ENCODE measurements at places on chromosomes 6 and 20.

GRCh38 chr6:169162752-169163407 lies 90.8 kb downstream of the THBS2 start:
- H3K4me3 ChIP-seq: no peak overlapping the region
- H3K36me3 ChIP-seq: no peaks in the 10 kb centered on the region
- no peaks in the 10 kb centered on the region for H3K27me3 ChIP-seq
- DNase-seq: no peak
- H3K27ac ChIP-seq: no peak overlapping the region

GRCh38 chr6:157995458-157995857 lies 13.8 kb downstream of the SYNJ2 start:
- H3K4me1 ChIP-seq: peaks cover 31% of the 10 kb centered on the region
- H3K27ac ChIP-seq: no peak overlapping the region
- DNase-seq: no peak
- H3K27me3 ChIP-seq: no peaks in the 10 kb centered on the region

GRCh38 chr20:31606804-31607639 lies 1.9 kb downstream of the ID1 start:
- DNase-seq: no peak
- H3K4me3 ChIP-seq: no peak overlapping the region
- no peaks in the 10 kb centered on the region for H3K36me3 ChIP-seq
- peaks cover 15% of the 10 kb centered on the region for H3K4me1 ChIP-seq
- peaks cover 65% of the 10 kb centered on the region for H3K27me3 ChIP-seq

- H3K27me3 ChIP-seq: no peaks in the 10 kb centered on the region
- DNase-seq: peak; percentile 24
- H3K36me3 ChIP-seq: peaks cover 11% of the 10 kb centered on the region
- H3K4me1 ChIP-seq: peaks cover 47% of the 10 kb centered on the region
- peak overlapping the region; percentile 84 for H3K4me3 ChIP-seq
These were observed 110.5 kb downstream of the IRF4 start for GRCh38 chr6:501891-502601.

GRCh38 chr6:3442431-3443220 lies 14.2 kb downstream of the SLC22A23 start:
- DNase-seq: no peak
- H3K4me1 ChIP-seq: no peaks in the 10 kb centered on the region
- H3K27ac ChIP-seq: no peak overlapping the region
- H3K4me3 ChIP-seq: no peak overlapping the region
- peaks cover 25% of the 10 kb centered on the region for H3K27me3 ChIP-seq

GRCh38 chr20:37697314-37697713 lies 3.5 kb downstream of the CTNNBL1 start:
- DNase-seq: peak; percentile 58
- peaks cover 23% of the 10 kb centered on the region for H3K36me3 ChIP-seq
- H3K4me3 ChIP-seq: peak overlapping the region; percentile 2
- H3K4me1 ChIP-seq: peaks cover 16% of the 10 kb centered on the region

- H3K4me3 ChIP-seq: no peak overlapping the region
- H3K36me3 ChIP-seq: peaks cover 16% of the 10 kb centered on the region
- no peaks in the 10 kb centered on the region for H3K27me3 ChIP-seq
- DNase-seq: no peak
These were observed 94.4 kb downstream of the SAMD3 start for GRCh38 chr6:130128326-130128725.

- no peak overlapping the region for H3K4me3 ChIP-seq
- H3K4me1 ChIP-seq: peaks cover 2% of the 10 kb centered on the region
- no peak overlapping the region for H3K27ac ChIP-seq
- DNase-seq: no peak
- H3K27me3 ChIP-seq: peaks cover 29% of the 10 kb centered on the region
These were observed 4.4 kb upstream of the PHACTR3 start for GRCh38 chr20:59599941-59600340.

DNA sequence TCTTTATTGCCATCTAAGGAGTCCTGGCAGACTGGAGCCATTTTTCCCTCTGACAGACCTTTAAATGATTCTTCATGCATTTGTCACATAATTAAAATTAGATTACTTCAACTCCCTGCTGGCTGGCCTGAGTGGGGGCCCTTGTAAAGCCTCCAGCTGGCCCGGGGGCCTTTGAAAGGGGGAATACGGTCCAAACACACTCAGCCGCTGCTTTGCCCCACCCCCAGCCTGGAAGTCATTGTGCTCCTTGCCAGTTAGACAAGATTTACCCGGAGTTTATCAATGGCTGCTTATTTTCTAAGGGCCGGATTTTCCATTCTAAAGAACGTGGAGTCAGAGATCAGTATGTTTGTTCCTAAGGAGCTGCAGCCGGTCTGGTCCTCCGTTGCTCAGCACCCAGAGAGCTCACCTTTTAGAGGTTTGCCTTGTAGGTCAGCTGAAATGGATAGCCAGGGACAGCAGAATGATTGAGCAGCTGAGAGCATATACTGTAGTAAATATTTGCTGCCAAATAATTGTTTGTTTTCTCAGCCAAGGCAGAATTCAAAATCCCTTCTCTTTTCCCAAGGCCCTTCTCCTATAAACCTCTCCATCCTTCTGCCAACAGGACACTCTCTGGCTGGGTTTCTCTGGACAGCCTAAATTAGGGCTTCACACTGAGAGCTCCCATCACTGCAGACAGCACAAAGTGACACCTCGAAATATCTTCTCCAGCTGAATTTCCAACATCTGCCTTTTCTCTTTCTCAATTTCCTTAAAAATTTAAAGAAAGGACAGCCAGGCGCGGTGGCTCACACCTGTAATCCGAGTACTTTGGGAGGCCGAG lies 68.4 kb upstream of the RBM24 start:
- no peak overlapping the region for H3K4me3 ChIP-seq
- H3K4me1 ChIP-seq: no peaks in the 10 kb centered on the region
- H3K27me3 ChIP-seq: no peaks in the 10 kb centered on the region
- H3K36me3 ChIP-seq: no peaks in the 10 kb centered on the region
- no peak overlapping the region for H3K27ac ChIP-seq

DNA sequence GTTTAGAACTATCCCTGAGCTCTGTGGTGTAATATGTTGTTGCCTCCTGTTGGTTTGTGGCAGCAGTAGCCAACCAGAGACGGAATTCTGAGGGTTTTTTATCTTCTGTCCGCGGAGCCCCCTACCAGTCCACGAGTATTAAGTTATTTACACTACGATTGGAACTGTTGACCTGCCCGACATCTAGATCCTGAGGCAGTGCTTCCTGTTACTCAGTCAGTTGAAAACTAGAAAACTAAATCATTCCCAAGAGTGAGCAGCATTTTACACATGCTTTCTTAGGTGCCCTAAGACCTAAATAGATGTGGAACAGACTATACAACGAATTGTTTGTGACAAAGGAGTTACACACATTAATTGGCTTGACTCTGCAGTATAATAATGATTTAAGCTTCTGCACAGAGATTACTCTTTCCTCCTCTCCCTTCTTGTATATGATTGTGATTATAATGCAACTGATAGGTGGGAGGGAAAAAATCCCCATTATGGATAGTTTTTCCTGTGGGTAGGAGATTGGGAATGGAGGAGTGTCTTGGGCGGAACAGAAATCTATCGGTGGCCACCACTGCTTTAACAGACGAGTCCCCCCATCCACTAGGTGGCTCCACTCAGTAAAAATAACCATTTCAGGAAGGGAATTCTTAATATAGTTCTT lies 1.7 kb downstream of the LOC128125822 start:
- H3K4me1 ChIP-seq: peaks cover 21% of the 10 kb centered on the region
- H3K36me3 ChIP-seq: peaks cover 21% of the 10 kb centered on the region
- H3K27ac ChIP-seq: peak overlapping the region; percentile 98
- H3K4me3 ChIP-seq: peak overlapping the region; percentile 90
- DNase-seq: no peak

- peaks cover 3% of the 10 kb centered on the region for H3K36me3 ChIP-seq
- H3K4me1 ChIP-seq: peaks cover 48% of the 10 kb centered on the region
- no peaks in the 10 kb centered on the region for H3K27me3 ChIP-seq
- DNase-seq: no peak
- no peak overlapping the region for H3K27ac ChIP-seq
These were observed 34.0 kb downstream of the NUDT3 start for GRCh38 chr6:34358389-34358905.

DNA sequence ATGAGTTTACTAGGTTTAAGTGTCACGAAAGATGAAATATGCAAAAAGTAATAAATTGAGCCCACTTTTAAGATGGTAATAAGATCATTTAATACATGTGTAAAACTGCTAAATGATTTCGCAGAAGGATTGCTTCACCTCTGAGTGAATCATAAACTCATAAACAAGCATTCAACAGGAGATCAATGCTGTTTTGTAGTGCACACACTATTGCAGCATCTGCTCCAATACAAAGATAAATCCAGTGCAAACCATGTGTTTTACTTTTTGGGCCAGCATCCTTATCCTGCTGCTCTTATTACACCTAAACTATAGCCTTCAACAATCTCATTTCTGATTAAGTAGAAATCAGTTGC lies 400.1 kb downstream of the NKAIN2 start:
- no peak overlapping the region for H3K4me3 ChIP-seq
- no peak for DNase-seq
- no peaks in the 10 kb centered on the region for H3K27me3 ChIP-seq
- no peak overlapping the region for H3K27ac ChIP-seq
- H3K4me1 ChIP-seq: no peaks in the 10 kb centered on the region

DNA sequence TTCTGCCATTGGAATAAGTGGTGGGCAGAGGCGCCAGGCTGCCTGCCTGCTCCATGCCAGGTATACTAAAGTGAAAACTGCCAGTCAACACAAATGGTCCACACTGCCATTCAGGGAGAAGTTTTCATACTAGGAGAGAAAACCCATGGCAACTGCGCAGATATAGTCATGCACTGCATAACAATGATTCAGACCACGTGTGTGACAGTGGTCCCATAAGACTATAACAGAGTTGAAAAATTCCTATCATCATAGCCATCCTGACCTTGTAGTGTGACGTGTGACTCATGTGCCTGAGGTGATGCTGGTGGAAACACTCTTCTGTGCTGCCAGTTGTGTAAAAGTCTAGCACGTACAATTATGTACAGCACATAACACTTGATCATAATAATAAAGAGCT lies 25.1 kb downstream of the ZC3H12D start:
- H3K36me3 ChIP-seq: peaks cover 46% of the 10 kb centered on the region
- H3K4me1 ChIP-seq: peaks cover 51% of the 10 kb centered on the region
- no peak for DNase-seq

GRCh38 chr20:10511170-10511508 lies 76.0 kb downstream of the SLX4IP start:
- no peak overlapping the region for H3K4me3 ChIP-seq
- no peaks in the 10 kb centered on the region for H3K27me3 ChIP-seq
- no peak for DNase-seq
- peaks cover 24% of the 10 kb centered on the region for H3K4me1 ChIP-seq

- H3K36me3 ChIP-seq: peaks cover 3% of the 10 kb centered on the region
- DNase-seq: no peak
- no peaks in the 10 kb centered on the region for H3K27me3 ChIP-seq
- peak overlapping the region; percentile 33 for H3K4me3 ChIP-seq
- H3K27ac ChIP-seq: peak overlapping the region; percentile 73
- peaks cover 68% of the 10 kb centered on the region for H3K4me1 ChIP-seq
These were observed 153.0 kb downstream of the SOBP start for GRCh38 chr6:107642861-107643328.

DNA sequence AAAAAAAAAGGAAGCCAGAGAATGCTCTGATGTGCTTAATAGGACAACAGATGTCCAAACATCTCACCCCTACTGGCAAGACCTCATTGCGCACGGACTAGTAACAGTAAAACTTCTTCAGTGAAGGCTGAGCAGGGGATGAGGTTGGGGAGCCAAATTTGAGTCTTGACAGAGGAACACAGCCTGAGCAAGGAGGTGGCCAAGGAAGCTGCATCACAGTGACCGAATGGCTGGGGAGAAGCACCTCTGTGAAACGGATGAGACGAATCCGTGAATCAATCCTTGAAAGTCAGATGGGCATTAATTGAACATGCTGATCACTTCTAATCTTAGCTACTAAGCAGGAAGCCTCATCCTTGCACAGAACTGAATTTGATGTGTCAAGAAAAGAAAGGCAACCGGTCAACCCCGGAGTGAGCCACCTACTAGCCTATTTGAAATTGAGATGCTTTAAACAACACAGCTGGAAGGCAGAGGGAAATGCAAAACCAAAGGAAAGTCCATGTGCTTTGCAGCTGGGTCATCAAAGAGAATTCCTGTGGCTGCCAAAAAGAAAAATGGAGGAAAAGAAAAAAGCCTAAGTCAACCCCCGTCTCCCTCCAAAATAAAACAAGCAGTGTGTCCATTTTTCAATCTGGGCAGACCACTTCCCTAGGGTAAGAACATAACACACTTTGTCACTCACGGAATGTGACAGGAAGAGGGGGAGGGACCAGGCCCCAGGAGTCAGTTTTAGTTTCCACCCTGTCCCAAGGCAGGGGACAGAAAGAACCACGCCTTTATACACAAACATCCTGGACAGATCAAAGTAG lies 29.5 kb downstream of the PXDC1 start:
- no peaks in the 10 kb centered on the region for H3K4me1 ChIP-seq
- H3K36me3 ChIP-seq: peaks cover 62% of the 10 kb centered on the region
- H3K27ac ChIP-seq: no peak overlapping the region
- no peak overlapping the region for H3K4me3 ChIP-seq
- no peaks in the 10 kb centered on the region for H3K27me3 ChIP-seq

DNA sequence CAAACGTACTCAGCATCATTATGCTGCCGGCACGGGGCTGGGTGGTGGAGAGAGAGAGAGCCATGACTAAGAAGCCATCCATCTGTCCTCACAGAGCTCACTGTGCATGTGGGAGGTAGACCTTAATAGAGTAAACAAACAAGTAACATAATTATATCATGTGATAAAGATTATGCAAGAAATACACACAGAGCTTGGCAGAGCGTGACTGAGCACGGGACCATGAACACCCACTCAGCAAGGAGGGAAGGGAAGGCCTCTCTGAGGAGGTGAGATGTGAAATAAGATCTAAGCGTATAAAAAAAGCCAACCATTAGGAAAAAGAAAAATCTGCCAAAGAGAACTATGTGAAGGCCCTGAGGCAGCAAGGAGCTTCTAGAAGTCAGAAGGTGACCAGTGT lies 207.5 kb downstream of the PTPRT start:
- no peaks in the 10 kb centered on the region for H3K27me3 ChIP-seq
- H3K36me3 ChIP-seq: no peaks in the 10 kb centered on the region
- H3K27ac ChIP-seq: no peak overlapping the region
- H3K4me1 ChIP-seq: no peaks in the 10 kb centered on the region

GRCh38 chr6:151002491-151002935 lies 137.0 kb downstream of the MTHFD1L start:
- no peak overlapping the region for H3K4me3 ChIP-seq
- no peak overlapping the region for H3K27ac ChIP-seq
- peaks cover 10% of the 10 kb centered on the region for H3K4me1 ChIP-seq
- peaks cover 42% of the 10 kb centered on the region for H3K36me3 ChIP-seq
- no peak for DNase-seq

Data from stimulated activated naive B cell treated with anti-CD40 and anti-IgM and Interleukin-4, amounts not matched to agents 10 μg/mL and 1 μg/mL and 100 μg/mL, for 72 hours (primary cell).